Activated T-cell treated with anti-CD3 and anti-CD28 coated beads for 24 hours (primary cell): ENCODE measurements at places on chromosomes 2 and 18.

GRCh38 chr2:172671501-172671900 lies 64.1 kb upstream of the RAPGEF4 start:
- DNase-seq = no peak

DNA sequence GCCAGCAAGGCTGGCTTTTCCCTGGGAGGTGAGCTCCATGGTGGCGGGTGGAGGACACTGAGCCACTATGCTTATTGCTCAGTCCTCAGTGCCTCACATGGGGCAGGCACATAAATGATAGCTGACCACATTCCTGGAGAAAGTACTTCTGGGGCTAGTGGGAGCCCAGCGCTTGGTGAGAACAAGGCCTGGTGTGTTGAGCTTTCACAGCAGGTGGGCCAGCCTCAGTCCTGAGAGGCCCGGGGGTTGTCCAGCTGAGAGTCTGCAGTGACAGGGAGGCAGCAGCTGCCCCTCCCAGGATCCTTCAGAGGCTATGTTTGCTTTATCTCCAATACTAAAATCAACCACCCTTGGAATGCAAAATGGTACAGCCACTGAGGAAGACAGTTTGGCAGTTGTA lies 217.7 kb downstream of the ZBTB7C start:
- DNase-seq = no peak

GRCh38 chr18:2889761-2890192 lies 43.0 kb downstream of the EMILIN2 start:
- no peak for DNase-seq

DNA sequence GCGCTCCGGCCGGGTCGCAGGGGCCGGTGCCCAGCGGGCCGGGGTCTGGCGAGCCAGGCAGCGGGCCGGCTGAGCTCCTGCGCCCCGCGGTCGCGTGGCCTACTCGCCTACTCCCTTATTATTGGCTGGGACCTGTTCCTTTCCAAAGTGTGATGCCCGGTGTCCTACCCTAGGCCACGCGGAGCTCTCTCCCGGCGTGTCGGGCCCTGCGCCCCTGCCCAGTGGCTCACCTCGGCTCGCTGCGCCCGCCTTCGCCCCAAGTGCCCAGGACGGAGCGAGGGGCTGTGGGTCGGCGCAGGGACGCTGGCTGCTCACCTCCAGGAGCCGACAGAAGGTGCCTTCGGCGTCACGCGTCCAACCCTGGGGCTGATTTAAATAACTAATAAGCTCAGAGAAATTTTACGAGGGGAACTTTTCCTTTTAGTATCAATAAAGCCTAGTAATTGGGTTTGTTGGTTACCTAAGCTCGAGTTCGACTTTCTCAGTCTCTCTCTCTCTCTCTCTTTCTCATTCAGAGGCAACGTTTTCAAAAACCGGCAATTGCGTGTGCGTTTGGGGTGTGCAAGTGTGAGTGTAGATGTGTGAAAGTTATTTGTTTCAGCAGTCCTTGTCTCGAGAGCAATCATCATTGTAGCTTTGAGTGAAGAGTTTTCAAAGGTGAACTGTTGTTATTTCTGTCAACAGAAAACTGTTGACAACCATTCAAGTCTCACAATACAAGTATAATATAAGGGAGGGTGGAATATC lies 7.0 kb upstream of the SATB2 start:
- DNase-seq = no peak

DNA sequence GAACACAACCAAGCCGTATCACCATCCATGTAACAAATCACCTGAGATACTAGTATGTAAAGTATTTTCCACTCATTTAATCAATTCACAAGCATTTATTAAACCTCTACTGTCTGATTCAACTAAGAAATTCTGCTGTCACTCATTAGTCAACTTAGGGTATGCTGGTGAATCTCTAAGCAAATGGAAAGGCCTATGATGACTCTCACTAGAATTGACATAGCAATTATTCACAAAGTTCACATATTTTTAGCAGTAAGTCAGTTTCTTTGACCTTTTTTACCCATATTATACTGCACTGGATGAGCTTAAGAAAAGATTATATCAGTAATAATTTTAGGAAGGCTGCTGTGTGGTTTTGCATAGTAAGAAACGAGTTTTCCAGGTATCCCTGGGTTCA lies 130.1 kb downstream of the SLC8A1 start:
- DNase-seq = no peak

DNA sequence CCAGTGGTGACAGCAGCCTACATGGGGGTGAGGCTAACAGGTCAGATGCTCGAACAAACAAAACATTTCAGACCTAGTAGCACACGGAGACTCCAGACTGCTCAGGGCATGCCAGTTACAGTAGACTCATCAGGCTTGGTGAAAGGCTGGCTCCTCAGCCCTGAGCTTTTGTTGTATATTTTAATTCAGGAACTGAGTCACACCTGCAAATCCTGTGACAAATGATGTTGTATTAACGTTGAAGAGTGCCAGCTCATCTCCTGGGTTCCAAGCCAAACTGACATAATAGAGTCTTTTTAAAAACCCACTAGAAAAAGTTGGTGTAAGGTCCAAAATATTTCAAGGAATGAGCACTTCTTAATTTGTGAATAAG lies 65.3 kb downstream of the C1D start:
- DNase-seq = no peak

GRCh38 chr2:213022987-213023386 lies 128.4 kb downstream of the IKZF2 start:
- DNase-seq = no peak

GRCh38 chr2:237351796-237352195 lies 62.2 kb downstream of the COL6A3 start:
- no peak for DNase-seq

GRCh38 chr2:5946225-5947115 lies 254.3 kb downstream of the SOX11 start:
- DNase-seq = no peak

- DNase-seq = peak; percentile 81
These were observed 14.5 kb downstream of the PTPRN start for GRCh38 chr2:219294356-219295351.

DNA sequence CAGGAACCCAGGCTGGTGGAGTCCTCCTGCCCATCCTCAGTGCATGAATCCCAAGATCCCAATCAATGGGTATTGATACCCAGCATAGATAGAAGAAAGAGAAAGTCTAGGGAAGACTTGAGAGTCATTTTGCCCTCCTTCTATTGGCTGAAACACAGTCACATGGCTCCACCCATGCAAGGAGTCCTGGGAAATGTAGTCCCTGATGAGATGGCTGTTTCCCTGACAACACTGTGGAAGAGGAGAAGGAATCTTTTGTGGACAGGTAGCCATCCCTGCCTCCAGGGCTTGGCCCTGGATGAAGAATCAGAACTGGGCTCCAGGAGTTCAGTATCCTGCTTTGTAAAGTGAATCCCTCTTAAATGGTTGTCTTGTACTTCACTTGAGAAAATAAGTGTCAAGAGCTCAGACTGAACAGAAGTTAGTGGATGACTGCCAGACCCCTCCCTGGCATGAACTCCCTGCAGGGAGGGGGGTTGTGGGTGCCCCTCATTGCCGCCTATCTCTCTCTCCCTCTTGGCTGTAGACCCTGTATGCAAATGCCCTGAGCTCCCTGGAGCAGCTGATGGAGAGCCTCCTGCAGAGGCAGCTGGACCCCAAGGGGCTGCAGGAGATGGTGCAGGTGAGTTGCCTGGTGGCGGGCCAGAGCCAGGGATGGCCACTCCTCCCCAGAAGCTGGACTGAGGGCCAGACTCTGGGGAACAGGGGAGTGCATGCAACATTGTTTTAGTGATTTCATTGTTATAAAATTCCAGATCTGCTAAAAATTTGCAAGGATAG lies 36.1 kb downstream of the MROH2A start:
- DNase-seq = no peak

- DNase-seq = no peak
These were observed 243.3 kb upstream of the KCNJ3 start for GRCh38 chr2:154455166-154455565.

- DNase-seq = no peak
These were observed 78.9 kb downstream of the KCNF1 start for GRCh38 chr2:10990561-10991111.

- DNase-seq = no peak
These were observed 19.6 kb upstream of the IL37 start for GRCh38 chr2:112891385-112891831.

GRCh38 chr2:166765141-166765540 lies 123.1 kb upstream of the XIRP2 start:
- DNase-seq = no peak

- no peak for DNase-seq
These were observed 1.4 kb upstream of the FAM110C start for GRCh38 chr2:47737-48136.

DNA sequence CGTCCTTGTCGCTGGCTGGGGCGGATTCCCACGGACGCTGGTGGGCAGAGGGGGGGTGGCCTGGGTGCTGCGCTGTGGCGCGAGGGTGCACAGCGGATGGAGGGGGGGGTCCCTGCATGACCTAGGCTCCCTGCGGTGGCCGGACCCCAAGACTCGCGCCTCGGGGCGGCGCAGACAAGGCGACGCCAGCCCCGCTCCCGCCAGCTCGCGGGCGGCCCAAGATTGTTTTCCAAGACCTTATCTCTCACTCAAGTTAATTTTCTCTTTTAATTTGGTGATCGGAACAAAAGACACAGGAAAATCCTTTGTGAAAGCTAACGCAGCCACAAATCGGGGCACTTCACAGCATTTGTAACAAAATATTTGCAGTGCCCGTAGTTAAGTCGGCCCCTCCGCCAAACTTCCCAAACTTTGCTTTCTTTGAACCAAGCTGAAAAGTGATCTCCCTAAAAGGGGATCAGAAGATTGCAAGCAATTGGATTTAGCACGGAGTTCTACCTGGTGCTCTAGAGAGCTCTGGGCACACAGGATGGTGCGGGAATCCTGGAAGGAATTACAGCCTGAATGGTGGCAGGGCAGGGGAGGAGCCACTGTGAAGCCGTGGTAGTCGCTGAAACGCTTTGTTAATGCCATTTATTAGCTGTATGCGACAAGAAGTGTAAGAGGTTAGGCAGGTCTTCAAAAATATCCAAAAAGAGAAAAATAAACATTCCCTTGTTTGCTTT lies 4.8 kb upstream of the ID2 start:
- DNase-seq = no peak

GRCh38 chr2:203407496-203407895 lies 79.3 kb downstream of the ABI2 start:
- no peak for DNase-seq

GRCh38 chr2:2116657-2117056 lies 214.4 kb downstream of the MYT1L start:
- DNase-seq = no peak

- DNase-seq = no peak
These were observed 26.7 kb downstream of the LHCGR start for GRCh38 chr2:48728840-48729239.

GRCh38 chr18:22132763-22133162 lies 36.6 kb upstream of the GATA6 start:
- DNase-seq = no peak
